Stimulated activated CD8-positive, alpha-beta memory T cell treated with anti-CD3 and anti-CD28 coated beads, Interleukin-7, amount 100 ng/mL, for 4 hours (primary cell): ENCODE measurements at places on chromosomes 7 and 10.

- peak; percentile 66 for DNase-seq
Observed at GRCh38 chr10:22251751-22252223, 34.0 kb upstream of the EBLN1 start.

- no peak for DNase-seq
Observed at GRCh38 chr7:98479318-98479717, 78.4 kb upstream of the BAIAP2L1 start.

DNA sequence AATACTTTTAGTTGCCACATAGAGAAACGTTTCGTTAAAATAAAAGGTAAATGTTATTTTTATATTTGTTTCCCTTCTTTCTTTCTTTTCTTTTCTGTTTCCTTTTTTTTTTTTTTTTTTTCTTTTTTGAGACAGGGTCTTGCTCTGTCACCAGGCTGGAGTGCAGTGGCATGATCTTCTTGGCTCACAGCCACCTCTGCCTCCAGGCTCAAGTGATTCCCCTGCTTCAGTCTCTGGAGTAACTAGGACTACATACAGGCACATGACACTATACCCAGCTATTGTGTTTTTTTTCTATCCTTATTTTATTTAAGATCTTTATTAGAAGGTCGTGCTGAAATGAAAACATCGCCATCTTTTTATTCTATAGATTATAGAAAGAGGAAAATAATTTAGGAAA lies 661.8 kb upstream of the MBL2 start:
- DNase-seq: no peak

DNA sequence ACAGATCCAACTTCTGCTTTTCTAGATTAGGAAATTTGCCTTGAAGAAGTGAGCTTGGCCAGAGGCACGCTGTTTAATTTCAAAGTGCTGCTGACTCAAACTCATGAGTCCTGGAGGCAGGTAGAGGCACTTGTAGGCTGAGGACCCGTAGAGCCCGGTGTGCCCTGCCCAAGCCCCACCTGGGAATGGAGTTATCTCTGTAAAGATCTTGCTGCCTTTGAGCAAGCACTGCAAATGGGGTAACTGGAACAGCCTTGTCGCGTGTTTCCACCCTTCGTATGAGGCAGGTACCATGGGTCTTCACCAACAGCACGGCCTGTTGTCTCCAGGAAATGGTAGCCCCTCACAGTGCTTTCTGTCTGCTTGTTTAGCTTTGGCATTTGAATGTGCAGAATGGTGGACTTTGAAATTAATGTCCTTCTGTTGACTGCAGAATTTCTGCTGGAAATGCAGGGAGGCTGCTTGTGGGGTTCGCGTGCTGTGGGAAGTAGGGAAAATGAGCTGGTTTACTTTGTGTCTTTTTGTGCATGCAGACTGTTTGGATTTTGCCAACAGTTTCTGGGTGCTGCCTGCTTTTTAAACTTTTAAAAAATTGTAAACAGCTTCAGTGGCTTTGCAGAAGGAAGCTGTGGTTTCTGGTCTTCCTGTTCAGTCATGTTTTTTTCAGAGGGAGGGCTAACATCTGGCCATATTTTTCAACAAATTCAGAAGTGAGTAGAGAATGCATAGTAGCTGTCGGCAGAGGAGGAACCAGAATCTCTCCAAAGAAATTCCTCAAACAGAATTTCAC lies 27.2 kb downstream of the CCM2 start:
- DNase-seq: no peak

GRCh38 chr10:77001206-77001605 lies 636.4 kb downstream of the KCNMA1 start:
- DNase-seq: no peak

GRCh38 chr10:74718208-74718607 lies 108.2 kb upstream of the KAT6B start:
- DNase-seq: no peak

DNA sequence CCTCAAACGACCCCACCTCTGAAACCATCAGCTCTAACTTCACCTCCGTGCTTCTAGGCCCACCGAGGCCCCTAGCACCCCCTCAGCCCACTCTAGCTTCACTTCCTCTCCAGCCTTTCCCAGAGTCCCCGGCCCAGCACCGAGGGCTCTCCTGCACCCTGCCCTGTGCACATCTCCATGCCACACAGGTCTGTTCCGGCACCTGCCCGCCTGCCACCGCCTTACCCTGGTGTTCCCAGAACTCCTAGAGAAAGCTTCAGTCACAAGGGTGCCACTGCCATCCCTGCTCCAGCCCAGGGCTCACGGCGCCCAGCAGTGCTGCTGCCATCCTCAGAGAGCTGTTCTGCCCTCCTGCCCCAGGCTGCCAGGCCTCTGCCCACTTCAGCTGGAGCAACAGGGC lies 61.3 kb upstream of the INSIG1 start:
- no peak for DNase-seq

- DNase-seq: no peak
Observed at GRCh38 chr7:82593780-82594179, 150.2 kb upstream of the CACNA2D1 start.

- no peak for DNase-seq
Observed at GRCh38 chr7:105854498-105854897, 21.9 kb downstream of the ATXN7L1 start.

DNA sequence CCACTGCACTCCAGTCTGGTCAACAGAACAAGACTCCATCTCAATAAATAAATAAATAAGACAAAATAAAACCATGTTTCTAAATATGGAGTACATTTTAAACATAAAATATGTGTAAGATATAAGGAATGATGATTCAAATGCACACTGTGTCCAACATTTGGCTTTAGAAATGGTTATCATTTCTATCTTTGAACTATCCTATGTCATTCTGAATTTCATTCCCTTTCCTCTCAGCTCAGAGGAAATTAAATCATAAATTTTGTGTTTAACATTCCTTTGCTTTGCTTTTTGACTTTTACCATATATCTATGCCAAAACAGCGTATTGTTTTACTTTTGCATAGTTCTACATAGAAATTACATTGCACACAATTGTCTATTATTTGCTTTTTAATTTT lies 130.9 kb downstream of the GNAT3 start:
- DNase-seq: no peak

GRCh38 chr10:110409926-110410325 lies 87.8 kb upstream of the DUSP5 start:
- DNase-seq: no peak

DNA sequence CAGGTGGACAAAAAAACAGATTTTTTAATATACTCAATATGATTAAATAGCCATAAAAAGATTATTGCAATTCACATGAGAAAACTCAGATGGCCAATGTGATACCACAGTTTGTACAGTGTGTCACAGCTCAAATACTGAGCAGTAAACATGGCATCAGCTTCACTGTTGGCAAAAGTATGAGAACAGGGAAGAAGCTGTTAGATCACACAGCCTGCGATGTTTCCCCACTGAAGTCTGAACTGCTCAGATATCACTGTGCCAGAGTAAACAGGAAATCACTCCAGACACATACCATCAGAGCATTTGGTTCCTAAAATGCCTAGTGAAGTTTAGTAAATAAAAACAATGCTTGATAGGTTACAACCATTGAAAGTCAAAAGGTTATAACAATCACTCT lies 347.8 kb downstream of the ETV1 start:
- no peak for DNase-seq

DNA sequence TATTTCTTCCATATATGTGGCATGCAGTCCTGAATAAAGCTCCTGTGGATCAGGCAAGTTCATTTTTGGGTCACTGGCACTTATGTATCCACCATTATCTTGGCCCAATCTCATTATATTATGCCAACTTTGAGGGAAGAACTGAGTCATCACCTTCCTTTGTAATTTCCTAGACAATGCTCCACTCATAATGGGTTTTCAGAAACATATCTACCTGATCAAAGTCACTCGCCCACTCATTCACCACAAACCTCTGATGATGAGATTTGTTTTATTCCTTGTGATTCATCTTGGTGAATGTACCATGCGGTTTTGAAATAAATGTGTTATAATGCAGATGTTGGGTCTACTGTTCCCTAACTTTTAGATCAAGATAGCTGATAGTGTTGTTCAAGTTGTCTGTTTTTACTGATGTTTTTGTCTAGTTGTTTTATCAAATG lies 525.8 kb downstream of the KIF20B start:
- no peak for DNase-seq

DNA sequence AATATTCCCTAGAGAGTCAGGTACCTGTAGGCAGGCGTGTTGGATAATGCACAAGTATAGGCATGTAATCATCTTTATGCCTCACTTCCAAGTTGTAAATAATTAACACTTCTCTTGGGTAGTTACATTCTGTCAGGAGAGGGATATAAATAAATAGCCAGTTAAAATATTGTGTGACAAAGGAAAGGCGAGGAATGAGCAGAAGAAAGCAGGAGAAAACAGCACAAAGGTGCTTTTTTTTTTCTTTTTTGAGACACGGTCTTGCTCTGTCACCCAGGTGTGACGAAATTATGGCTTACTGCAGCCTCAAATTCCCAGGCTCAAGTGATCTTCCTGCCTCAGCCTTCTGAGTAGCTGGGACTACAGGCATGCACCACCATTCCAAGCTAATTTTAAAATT lies 99.2 kb upstream of the LYZL2 start:
- DNase-seq: no peak

DNA sequence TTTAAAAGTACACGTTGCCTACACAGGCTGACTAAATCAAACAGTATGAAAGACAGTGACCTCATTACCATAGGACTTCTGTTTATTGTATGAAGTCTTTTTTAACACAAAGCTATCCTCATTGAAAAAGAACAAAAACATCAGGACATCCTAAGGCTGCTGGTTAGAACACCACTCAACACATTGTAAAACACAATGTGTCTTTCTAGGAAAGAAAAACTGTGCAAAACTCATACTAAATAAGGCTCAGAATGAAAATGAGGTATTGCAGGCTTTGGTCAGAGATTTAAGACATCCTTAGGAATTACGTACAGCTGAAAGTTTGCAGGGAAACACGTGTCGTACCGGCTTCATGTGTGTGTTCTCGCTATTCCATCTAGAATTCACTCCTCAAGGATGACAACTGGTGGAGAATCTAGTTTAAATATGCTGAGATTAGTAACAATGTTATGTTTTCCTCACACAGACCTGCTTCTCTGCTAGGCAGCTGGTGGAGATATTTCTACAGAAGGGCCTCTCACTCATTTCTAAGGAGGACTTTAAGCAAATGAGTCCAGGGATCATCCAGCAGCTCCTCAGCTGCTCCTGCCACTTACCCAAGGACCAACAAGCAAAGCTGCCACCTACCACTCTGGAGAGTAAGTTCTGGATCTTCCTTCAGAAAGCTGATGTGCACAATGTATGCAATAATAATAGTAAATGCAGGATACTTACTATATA lies 29.3 kb downstream of the SLC39A12 start:
- no peak for DNase-seq

- no peak for DNase-seq
Observed at GRCh38 chr7:114365791-114366190, 48.8 kb upstream of the FOXP2 start.

DNA sequence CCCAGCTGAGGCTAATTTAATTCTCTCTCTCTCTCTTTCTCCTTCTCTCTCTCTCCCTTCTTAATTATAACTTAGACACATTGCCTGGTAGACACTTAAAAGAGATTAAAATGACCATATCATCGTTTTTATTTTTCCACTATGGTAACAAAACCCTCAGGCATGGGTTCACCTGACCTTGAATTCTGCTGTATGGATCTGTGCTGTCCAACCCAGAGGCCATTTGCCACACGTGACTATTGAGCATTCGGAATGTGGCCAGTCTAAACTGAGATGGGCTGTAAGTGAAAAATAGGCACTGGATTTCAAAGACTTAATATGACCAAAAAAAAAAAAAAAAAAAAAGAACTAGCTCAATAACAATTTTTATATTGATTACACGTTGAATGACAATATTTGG lies 93.6 kb downstream of the NHLRC2 start:
- DNase-seq: no peak

GRCh38 chr10:106914016-106914415 lies 250.5 kb downstream of the SORCS1 start:
- DNase-seq: no peak

DNA sequence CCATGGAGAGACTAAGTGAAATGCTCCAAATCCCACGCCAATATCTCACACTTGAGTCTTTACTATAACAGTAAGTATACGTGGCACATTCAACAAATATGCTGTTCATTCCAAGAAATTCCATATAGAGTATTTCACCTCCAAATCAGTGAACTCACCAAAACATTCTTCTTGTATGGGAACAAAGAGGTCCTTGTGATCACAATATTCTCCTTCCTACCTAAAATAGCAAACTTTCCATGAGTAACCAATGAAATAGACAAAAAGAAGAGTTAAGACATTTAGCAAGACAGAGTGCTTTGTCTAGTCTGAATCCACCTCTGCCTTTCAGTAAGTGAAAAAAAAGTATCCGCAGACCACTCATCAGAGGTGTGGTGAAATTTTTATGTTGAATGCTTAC lies 77.3 kb upstream of the NXPH1 start:
- DNase-seq: no peak

GRCh38 chr7:88289564-88290025 lies 17.1 kb downstream of the STEAP4 start:
- no peak for DNase-seq

DNA sequence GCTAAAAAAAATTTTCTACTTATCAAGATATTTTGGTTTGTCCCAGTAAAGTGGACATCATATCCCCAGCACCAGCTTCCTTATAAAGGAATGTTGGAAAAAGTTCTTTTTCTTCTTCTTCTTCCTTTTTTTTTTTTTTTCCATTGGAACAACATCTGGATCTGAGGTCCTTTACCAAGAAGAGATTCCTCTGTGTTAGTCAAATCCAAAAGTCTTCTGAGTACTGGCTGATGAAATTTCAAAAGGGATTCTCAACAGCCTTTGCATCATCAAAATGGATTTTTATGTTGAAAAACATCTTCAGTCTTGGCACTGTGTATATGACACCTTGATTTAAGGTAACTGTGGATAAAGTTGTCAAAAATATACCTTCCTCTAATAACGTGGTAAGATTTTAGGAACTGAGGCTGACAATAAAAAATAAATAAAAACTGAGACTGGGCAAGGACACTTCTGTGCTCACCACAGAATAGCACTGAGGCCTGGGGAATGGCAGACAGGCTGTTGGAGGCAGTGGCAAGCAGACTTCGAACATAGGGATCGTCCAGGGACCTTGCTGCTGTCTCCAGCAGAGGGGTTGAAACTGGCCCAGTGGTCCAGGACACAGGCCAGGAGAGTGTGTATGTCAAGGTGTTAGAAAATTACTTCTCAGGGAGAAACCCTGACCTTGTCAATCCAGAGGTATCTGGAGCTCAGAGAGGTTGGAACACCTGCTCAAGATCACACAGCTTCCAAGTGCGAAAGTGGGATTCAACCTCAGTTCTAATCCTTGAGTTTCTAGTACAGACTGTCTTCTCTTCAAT lies 130.4 kb downstream of the PTPN20 start:
- no peak for DNase-seq

DNA sequence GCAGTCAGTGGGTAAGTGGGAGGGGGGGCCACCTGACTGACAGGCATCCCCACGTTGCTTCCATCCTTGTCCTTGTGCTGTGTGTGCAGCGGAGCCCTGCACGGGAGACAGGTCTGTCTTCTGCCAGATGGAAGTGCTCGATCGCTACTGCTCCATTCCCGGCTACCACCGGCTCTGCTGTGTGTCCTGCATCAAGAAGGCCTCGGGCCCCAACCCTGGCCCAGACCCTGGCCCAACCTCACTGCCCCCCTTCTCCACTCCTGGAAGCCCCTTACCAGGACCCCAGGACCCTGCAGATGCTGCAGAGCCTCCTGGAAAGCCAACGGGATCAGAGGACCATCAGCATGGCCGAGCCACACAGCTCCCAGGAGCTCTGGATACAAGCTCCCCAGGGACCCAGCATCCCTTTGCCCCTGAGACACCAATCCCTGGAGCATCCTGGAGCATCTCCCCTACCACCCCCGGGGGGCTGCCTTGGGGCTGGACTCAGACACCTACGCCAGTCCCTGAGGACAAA lies 24.8 kb downstream of the TBATA start:
- DNase-seq: no peak
